Upper lobe of right lung (tissue), 1 donor: ENCODE measurements at places on chromosomes 1 and 21. TPM values are rescaled to one million over a fixed set of nuclear protein-coding genes. Genes with fewer than 3 reads are reported as not detected.

Gene RBM11
- total RNA-seq, result 1.7 TPM

- no peak overlapping the region for H3K27ac ChIP-seq
- DNase-seq, result no peak
- no peaks in the 10 kb centered on the region for H3K4me1 ChIP-seq
- H3K27me3 ChIP-seq, result no peaks in the 10 kb centered on the region
Measured at GRCh38 chr1:226233806-226234205, 10.3 kb downstream of the MIXL1 start.

- no peak overlapping the region for H3K4me3 ChIP-seq
- no peak for DNase-seq
- no peaks in the 10 kb centered on the region for H3K4me1 ChIP-seq
- peaks cover 4% of the 10 kb centered on the region for H3K27me3 ChIP-seq
- H3K27ac ChIP-seq, result no peak overlapping the region
Measured at GRCh38 chr1:74780594-74780993, 47.6 kb downstream of the TYW3 start.

DNA sequence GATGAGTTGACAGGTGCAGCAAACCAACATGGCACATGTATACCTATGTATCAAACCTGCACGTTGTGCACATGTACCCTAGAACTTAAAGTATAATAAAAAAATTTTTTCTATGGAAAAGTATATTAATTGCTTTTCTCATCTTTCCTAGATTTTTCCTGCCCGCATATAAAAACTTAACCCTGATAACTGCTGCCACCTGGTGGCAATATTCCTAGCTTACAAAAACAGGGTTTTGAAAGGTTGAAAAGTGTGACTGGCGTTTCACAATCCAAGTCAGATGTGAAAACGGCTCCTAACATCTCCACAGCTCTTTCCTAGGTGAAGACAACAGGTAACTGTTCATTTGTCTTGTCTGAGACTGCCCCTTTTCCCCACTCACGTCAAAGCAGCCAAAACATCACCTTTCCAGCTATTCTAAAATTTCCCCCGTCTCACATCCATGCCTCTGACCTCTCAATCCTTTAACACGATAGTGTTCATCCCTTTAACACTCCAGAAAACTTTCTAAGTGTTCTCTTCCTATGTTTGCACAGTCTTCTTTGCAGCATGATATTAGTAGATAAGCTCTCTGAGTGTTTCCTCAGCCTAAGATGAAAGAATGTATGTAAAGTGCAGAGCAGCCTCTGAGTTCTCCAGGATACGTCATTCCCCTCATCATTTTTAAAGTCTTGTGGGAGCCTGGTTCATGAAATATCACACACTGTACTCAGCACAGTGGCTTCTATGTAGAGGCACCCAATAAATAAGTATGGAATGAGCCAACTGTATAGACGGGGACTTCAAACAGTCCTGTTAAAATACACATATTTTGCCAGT, 27.5 kb downstream of the OVGP1 start:
- no peaks in the 10 kb centered on the region for H3K36me3 ChIP-seq
- no peak overlapping the region for H3K4me3 ChIP-seq
- no peak for DNase-seq

Gene RNASEL
- total RNA-seq, result 12.8 TPM

GRCh38 chr1:197915260-197915861, 1.8 kb upstream of the LHX9 start:
- H3K36me3 ChIP-seq, result no peaks in the 10 kb centered on the region
- peaks cover 72% of the 10 kb centered on the region for H3K4me1 ChIP-seq
- no peak overlapping the region for H3K27ac ChIP-seq
- peaks cover 100% of the 10 kb centered on the region for H3K27me3 ChIP-seq

DNA sequence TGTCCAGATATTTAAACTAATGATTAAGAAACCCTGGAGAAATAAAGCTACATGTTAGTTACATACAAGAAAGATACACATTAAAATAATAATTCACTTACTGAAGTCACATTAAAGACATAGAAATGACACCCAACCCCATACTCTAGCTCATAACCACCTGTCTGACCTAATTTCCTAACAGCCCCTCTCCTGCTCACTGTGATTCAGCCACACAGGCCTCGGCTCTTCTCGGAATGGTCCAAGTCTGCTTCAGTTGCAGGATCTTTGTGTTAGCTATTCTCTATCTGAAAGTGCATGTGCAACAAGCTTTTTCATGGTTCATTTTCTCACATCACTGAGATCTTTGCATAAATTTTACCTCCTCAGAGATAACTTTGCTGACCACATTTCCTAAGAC, 209.8 kb downstream of the TM2D1 start:
- no peak overlapping the region for H3K27ac ChIP-seq
- H3K4me1 ChIP-seq, result no peaks in the 10 kb centered on the region
- no peak for DNase-seq
- H3K36me3 ChIP-seq, result no peaks in the 10 kb centered on the region
- no peak overlapping the region for H3K4me3 ChIP-seq

Gene GJB4
- total RNA-seq, result not detected

Gene GPX7
- 6.2 TPM for total RNA-seq

Gene KRTAP19-1
- not detected for total RNA-seq

Gene KLHDC9
- total RNA-seq, result 3.2 TPM

DNA sequence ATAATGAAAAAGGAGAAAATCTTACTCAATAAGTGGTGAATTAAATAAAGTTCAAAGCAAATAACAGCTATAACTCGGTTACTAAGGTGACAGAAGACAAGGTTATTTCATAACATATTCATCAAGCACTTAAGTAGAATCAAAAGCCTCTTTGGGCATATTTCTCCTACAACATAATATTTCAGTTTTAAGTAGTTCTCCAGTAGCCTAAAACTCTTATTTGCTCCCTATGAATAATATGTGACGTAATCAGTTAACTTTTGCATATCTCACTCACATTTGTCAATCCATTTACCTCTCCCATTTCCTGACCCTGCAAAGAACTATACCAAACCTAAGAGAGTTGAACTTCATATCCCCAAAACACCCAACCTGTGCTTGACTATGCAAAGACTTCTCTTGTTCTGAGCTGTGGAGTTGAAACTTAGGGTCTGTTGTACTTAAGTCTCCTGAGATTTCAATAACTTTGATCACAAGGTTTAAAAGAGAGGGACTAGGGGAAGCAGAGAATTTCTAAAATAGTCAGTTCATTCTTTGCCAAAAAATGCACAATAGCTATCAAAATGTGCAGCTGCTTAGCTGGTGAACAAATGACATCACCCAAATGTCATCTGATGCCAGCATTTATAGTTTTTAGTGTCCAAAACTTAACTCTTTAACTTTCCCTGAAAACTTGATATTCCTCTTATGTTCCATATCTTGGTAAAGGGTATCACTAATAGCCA, 37.2 kb downstream of the TTLL7 start:
- no peak for DNase-seq
- H3K27me3 ChIP-seq, result no peaks in the 10 kb centered on the region
- H3K36me3 ChIP-seq, result no peaks in the 10 kb centered on the region
- H3K4me1 ChIP-seq, result no peaks in the 10 kb centered on the region
- H3K4me3 ChIP-seq, result no peak overlapping the region

GRCh38 chr1:66654643-66655042, 97.6 kb upstream of the DYNLT5 start:
- no peak overlapping the region for H3K27ac ChIP-seq
- no peaks in the 10 kb centered on the region for H3K36me3 ChIP-seq
- no peaks in the 10 kb centered on the region for H3K27me3 ChIP-seq

Gene COL6A2
- 269 TPM for total RNA-seq

Gene HTR6
- not detected for total RNA-seq

Gene OR2T33
- not detected for total RNA-seq

- H3K27me3 ChIP-seq, result peaks cover 6% of the 10 kb centered on the region
- no peak overlapping the region for H3K27ac ChIP-seq
- H3K36me3 ChIP-seq, result no peaks in the 10 kb centered on the region
- no peak overlapping the region for H3K4me3 ChIP-seq
- H3K4me1 ChIP-seq, result no peaks in the 10 kb centered on the region
Measured at GRCh38 chr1:227910511-227911153, 37.1 kb downstream of the WNT9A start.

- no peaks in the 10 kb centered on the region for H3K36me3 ChIP-seq
- H3K27me3 ChIP-seq, result no peaks in the 10 kb centered on the region
- no peaks in the 10 kb centered on the region for H3K4me1 ChIP-seq
- no peak overlapping the region for H3K4me3 ChIP-seq
Measured at GRCh38 chr1:31523769-31524168, 52.5 kb upstream of the TINAGL1 start.

- peak overlapping the region; percentile 41 for H3K4me3 ChIP-seq
- H3K27ac ChIP-seq, result peak overlapping the region; percentile 72
- H3K36me3 ChIP-seq, result no peaks in the 10 kb centered on the region
Measured at GRCh38 chr21:38925923-38926322, 120.2 kb downstream of the ETS2 start.

- H3K36me3 ChIP-seq, result no peaks in the 10 kb centered on the region
- peaks cover 14% of the 10 kb centered on the region for H3K27me3 ChIP-seq
- H3K4me1 ChIP-seq, result no peaks in the 10 kb centered on the region
- no peak overlapping the region for H3K27ac ChIP-seq
Measured at GRCh38 chr1:5709461-5709975, 282.7 kb downstream of the NPHP4 start.

Gene ACTA1
- not detected for total RNA-seq

- H3K27ac ChIP-seq, result no peak overlapping the region
- DNase-seq, result no peak
- H3K4me1 ChIP-seq, result peaks cover 10% of the 10 kb centered on the region
- H3K4me3 ChIP-seq, result no peak overlapping the region
Measured at GRCh38 chr1:234950598-234950997, 178.0 kb downstream of the TOMM20 start.

GRCh38 chr1:23613191-23614031, 54.1 kb upstream of the ID3 start:
- no peaks in the 10 kb centered on the region for H3K36me3 ChIP-seq
- H3K4me3 ChIP-seq, result no peak overlapping the region
- H3K27ac ChIP-seq, result no peak overlapping the region
- no peaks in the 10 kb centered on the region for H3K4me1 ChIP-seq
- DNase-seq, result no peak

Gene CD1E
- 3.8 TPM for total RNA-seq
